ENCODE measurements at places on chromosomes 5 and 9.

- DNase-seq = no peak
Observed at GRCh38 chr9:79080536-79080935, 491.2 kb upstream of the TLE4 start.

- no peak for DNase-seq
Observed at GRCh38 chr5:143495821-143496275, 92.4 kb upstream of the NR3C1 start.

DNA sequence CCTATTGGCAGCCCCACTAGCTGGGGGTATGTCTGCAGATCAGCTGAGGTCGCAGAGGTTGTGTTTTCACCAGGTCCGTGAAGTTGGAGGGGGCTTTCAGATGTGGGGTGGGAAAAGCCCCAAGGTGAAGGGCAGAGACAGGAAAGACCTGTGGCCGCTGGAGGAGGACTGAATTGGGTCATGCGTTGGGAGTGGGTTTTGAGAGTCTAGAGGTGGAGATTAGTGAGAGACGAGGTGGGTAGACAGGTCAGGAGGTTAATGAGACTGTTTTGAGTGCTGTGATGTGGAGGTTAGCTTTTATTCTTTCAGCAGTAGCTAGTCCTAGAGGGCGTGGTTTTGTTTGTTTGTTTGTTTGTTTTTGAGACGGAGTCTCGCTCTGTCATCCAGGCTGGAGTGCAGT, 10.3 kb downstream of the SNX30 start:
- no peak for DNase-seq

- no peak for DNase-seq
Observed at GRCh38 chr9:4706971-4707622, 27.7 kb downstream of the CDC37L1 start.

DNA sequence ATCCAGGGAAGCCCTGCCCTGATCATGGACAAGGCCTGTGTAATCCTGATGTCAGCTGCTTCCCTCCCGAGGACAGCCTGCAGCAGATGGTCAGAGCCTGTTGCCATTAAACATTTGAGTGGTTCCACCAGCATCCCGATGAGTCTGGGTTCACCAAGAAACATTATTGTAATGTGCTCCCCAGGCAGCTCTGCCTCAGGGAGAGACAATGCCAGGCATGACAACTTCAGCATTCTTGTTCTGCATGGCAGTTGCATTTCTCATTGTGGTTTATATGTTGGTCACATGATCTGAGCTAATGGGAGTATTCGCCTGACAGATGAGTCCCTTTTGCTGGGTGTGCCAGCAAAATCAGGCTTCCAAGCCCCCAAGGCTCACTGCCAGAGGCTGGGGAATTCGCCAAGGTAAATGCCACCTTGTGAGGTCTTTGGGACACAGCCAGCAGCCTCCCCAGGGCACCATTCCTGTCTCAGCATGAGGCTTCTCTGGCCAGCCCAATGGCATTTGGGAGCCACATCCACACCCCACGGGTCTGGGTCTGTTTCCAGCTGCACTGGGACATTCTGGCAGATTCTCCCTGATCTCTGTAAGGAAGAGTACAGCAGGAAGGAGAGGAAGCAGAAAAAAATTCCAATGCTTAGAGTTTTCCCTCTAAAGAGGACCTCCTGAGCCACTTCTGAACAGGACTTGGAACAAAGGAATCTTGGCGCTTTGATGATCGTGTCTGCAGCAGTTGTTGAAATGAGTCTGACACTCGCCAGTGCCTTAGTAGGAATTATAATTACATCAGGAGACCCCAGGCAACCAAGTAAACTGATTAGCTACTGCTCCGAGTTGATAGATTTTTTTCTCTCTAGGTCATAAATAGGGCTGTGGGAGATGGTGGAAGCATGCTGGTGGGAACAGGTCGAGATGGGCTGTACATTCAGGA, 18.7 kb downstream of the KCNIP1 start:
- DNase-seq = no peak

DNA sequence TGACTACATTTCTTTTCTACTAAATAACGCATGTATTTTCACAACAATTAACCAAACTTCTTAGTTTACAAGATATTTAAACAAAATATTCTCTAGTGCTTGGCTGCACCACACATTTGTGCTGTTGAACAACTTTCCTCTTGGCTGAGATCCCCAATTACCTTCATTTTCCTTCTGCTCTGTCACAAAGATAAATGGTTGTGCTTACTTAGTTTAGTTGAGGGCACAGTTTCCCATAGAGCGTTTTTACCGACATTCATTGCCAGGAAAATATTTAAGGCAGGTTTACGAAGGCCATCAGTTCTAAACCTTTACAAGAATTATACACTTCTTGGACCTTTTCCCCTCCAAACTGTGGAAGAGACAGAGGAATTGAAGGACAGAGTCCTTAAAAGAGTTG, 60.7 kb downstream of the PRUNE2 start:
- DNase-seq = no peak

- no peak for DNase-seq
Observed at GRCh38 chr9:87375397-87376073, 122.1 kb upstream of the DAPK1 start.

GRCh38 chr5:11432116-11432515, 472.1 kb downstream of the CTNND2 start:
- DNase-seq = no peak

DNA sequence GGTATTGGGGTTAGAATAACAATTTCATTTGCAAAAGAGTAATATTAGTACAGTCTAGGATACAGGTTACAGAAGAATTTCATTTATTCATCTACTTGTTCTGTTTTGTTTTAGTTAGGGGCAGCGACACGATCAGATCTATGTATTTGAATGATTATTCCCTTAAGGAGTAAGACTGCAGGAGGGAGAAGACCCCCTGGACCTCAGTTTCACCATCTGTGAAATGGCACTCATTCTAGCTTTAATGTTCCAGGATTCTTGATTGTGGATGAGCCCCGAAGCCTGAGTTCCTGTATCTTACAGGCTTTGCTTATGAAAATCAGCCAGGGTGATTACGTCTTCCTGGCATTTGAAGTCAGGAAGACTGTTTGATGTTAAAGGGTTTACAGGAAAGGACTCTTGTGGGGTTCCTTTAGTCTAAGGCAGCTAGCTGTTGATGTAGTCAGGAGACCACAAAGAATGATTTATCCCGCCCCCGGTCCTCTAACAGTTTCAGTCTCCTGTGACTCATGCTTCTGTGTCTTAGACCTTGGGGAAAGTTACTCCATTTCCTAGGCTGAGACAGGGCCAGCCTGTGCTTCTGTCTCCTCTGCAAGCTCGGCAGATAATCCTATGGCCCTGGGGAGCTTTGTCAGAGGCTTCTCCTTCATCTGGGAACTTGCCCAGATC, 11.5 kb downstream of the SMIM3 start:
- no peak for DNase-seq

- no peak for DNase-seq
Observed at GRCh38 chr5:116650544-116650943, 75.9 kb upstream of the SEMA6A start.

GRCh38 chr5:9282211-9282610, 263.7 kb downstream of the SEMA5A start:
- no peak for DNase-seq

- DNase-seq = no peak
Observed at GRCh38 chr9:98087420-98088354, 31.2 kb downstream of the NANS start.

GRCh38 chr5:168176251-168176650, 115.2 kb upstream of the WWC1 start:
- no peak for DNase-seq

DNA sequence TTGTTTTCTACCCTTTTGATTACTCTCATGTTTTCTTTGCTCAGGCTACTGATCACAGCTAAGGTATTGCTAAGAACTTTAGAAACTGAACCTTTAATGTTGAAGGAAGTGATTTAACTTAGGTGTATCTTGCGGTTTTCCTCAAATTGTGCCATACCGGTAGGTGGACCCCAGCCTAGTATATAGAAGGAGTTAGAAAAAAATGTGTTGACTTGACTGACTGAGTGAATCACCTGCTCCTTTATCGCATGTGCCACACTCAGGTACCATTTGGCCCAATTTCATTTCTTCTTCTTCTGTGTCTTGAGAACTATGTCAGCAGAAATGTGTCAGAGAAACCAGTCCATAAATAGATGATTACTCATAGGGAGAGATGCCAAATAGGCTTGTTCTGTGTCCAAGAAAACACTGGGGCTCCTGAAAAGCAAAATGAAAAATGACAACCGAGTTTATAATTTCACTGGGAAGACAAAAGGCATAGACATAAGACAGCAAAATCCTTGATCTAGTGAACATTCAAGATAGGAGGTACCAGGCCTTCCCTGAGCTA, 19.4 kb downstream of the PLPPR1 start:
- DNase-seq = no peak

DNA sequence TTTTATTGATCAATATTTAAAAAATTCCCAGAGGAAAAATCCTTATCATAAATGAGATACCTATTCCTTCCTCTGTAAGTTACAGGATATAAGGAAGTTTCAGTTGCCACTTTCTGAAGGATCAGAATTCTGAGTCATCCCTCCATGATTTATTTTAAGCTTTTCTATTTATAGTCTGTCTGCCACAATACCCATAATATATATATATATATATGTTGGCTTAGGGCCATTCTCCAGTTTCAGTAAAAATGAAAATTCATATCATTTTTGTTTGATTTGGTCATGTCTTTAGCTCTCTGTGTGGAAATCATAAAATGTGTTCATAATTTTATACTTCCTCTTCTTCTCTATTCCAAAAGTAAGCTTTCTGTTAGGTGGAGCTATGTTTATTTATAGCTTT, 215.8 kb upstream of the CYLC2 start:
- DNase-seq = no peak

GRCh38 chr5:1385395-1386273, 40.7 kb upstream of the CLPTM1L start:
- peak; percentile 96 for DNase-seq

DNA sequence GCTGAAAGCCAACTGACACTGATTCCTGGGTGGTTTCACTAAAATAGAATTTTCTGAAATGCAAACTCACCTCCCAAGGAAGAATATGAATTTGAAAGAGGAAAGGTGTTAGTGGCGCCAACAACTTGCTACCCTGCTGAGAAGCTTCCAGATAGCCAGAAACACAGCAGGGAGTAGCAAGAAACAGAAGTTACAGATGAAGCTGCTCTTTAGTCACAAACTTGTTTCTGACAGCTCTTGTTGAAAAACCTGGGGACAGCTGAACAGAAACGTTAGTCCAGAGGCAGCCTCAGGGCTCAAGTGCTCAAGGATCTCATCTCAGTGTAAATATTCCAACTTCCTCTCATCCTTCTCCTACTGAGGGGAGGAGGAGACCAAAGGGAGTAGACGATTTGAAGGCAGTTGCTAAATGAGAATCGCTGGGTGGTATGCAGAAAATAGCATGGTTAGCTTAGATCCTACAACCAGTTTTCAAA, 184.1 kb downstream of the PDE4D start:
- DNase-seq = no peak

GRCh38 chr9:108779551-108780325, 76.0 kb downstream of the ACTL7B start:
- no peak for DNase-seq

- DNase-seq = no peak
Observed at GRCh38 chr9:121026260-121026691, 23.8 kb downstream of the C5 start.

DNA sequence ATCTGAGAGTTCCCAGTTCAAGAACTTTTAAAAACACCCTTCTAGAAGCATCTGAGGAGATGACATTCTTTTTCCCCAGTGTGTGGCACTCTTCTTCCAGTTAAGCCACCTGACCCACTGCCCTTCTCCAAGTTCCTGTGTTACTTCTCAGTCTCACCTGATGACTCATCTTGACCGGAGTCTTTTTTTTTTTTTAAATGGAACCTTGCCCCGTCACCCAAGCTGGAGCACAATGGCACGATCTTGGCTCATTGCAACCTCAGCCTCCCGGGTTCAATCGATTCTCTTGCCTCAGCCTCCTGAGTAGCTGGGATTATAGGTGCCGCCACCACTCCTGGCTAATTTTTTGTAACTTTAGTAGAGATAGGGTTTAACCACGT, 224.1 kb upstream of the DAB2 start:
- DNase-seq = peak; percentile 56

- DNase-seq = no peak
Observed at GRCh38 chr9:114030364-114030763, 47.7 kb downstream of the AMBP start.

GRCh38 chr9:91832322-91832721, 117.7 kb downstream of the ROR2 start:
- DNase-seq = no peak

GRCh38 chr5:143179126-143179740, 224.3 kb downstream of the NR3C1 start:
- no peak for DNase-seq

GRCh38 chr9:133716564-133717112, 21.5 kb downstream of the SARDH start:
- DNase-seq = no peak

GRCh38 chr5:95832664-95833063, 10.1 kb upstream of the GLRX start:
- no peak for DNase-seq

DNA sequence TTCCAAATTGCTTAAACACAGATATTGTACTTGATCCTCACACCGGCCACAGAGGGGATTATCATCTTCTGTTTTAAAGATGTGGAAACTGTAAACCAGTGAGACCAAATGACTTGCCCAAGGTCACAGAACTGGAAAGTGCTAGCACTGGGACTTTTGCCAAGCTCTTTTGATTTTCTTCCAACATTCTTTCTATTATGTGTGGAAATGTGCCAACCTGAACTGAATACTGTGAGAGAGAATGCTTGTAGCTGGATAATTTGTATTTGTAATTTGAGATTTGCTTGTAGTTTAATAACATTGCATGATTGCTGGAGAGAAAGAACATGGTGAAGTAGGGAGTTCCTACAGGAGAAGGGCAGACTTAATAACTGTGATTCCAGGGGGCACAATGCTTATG, 977.9 kb upstream of the NUDT12 start:
- DNase-seq = no peak

GRCh38 chr5:137155261-137156000, 343.7 kb downstream of the SPOCK1 start:
- DNase-seq = no peak

DNA sequence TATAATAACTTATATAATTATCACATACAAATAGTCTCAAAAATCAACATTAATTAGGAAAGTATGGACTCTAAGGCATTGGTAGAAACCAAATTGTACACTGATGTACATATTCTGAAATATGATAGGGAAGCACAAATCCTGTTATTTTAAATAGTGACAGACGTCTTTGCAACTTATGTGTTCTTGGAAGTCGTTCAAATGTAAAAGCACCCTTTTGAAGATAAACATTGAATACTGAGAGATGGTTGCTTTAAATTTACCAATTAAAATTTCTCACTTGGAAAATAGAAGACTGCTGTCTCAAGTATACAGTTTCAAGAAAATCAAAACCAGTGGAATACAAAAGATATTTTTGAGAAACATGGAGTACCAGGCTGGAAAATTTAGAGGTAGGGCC, 457.4 kb upstream of the NUDT12 start:
- DNase-seq = no peak

DNA sequence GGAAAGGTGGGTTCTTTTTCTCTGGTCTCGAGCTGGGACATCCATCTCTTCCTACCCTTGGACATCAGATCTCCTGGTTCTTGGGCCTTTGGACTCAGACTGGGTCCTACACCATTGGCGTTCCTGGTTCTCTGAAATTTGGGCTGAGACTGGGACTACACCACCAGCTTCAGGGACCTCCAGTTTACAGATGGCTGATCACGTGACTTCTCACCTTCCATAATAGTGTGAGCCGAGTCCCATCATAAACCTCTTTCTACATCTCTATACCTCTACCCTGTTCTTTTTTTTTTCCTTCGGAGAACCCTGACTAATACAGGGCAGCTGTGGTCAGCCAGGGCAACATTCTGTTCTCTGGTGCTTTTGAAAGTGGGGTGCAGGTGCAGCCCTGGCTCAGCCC, 27.2 kb upstream of the RXRA start:
- DNase-seq = no peak

GRCh38 chr9:1002678-1003077, 26.2 kb downstream of the DMRT3 start:
- DNase-seq = no peak
